ENCODE measurements at places on chromosomes 6 and 20. TPM values are rescaled to one million over a fixed set of nuclear protein-coding genes. Genes with fewer than 3 reads are reported as not detected.
A peak's percentile ranks its signal among the peaks of the same experiment; 100 is the strongest.

Gene ANKRD66
- not detected for total RNA-seq

DNA sequence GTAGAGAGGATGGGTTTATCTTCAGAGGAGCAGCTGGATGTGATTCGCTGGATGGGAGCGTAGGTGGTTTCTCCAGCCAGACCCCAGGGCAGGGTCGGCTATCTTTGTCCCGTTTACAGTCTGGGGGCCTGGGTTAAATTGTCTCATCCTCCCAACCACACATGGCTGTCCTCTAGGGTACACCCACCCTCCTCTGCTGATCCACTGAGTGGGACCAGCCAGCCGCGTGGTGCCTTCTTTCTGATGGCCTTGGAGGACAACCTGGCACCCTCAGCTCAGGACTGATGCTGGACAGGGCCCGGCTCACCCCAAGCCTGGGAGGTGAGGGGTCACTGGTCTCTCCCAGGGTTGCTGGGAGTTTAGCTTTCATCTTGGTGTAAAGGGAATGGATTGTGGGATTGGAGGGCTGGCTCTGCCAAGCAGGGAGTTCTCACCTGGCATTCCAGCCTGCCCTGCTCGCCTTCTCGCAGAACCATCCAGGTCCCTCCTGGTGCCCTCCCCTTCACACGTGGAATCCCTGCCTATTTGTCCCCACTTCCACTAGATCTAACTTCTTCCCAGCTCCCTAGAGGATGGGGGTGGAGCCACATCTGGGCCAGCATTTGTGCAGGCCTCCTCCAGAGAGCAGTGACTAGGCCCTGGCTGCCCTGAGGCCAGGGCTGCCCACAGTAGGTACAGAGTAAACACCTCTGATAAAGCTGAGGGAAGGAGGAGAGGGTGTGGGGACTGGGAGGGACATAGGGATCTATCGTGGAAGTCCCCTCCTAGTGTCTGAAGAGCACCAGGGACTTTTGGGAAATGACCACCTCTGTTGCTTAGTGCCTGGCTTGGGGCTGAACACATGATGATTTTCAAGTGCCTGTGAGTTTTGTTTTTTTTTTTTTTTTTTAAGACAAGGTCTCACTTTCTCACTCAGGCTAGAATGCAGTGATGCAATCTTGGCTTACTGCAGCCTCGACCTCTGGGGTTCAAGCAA is 1.6 kb downstream of the ITPR3 start:
- DNase-seq: no peak

Gene CALHM4
- not detected for total RNA-seq

Gene RHAG
- not detected for total RNA-seq

DNA sequence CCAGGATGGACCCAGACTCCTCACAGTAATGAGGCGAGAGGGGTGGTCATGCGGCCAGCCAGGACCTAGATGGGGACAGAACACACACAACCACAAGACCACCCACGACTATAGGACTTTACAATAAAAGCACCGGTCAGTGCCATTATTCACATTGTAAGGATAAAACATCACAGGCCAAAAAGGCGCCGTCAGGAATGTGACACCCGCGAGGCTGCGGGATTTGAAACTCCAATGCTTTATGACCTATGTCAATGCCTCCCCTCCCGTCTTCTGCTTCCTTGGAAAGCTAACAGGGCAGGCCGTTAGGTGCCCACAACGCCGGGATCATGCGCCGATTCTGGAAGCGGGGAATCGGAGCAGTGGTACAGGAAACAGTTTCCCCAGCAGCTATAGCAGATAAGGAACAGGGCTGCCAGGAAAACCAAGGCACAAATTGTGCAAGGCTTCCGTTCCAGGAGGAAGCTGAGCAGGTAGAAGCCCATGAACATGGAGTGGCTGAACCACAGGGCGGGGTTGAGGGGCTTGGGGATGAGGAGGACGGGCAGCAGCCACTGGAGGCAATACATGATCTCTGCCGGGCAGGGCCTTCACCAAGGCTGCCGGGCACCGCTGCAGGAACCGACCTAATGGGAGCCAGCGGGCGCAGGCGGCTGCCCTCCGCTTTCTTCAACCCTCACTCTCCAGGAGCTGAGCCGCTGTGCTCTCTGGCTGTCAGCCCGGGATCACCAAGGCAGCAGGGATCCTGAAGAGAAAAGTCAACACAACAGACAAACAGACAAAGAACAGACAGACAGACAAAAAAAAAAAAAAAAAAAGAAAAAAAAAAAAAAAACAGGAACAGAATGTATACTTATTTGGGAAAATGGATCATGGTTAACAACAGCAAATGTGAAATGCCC is 2.2 kb upstream of the NNAT start:
- no peak for DNase-seq

DNA sequence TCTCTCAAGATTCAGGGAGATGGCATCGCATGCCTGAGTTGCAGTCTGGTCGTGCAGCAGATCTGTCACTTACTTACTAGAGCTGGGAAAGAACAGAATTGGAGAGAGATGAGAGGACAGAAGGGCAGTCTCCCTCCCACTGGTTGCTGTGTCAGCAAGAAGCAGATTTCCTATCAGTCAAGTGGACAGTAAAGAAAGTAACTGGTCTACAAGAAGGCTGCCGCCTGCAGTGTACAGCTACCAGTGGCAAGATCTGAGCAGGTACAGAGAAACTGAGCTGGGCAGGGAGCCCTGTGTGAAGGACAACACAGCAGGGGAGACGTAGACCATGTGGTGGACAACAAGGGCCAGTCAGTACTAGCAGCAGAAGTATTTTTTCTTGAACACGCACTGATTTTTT is 49.5 kb upstream of the PCSK2 start:
- DNase-seq: no peak

- no peak for DNase-seq
Measured at GRCh38 chr6:57257911-57258541, 35.9 kb upstream of the RAB23 start.

- no peak for DNase-seq
Measured at GRCh38 chr6:25312034-25312620, 33.0 kb downstream of the CARMIL1 start.

DNA sequence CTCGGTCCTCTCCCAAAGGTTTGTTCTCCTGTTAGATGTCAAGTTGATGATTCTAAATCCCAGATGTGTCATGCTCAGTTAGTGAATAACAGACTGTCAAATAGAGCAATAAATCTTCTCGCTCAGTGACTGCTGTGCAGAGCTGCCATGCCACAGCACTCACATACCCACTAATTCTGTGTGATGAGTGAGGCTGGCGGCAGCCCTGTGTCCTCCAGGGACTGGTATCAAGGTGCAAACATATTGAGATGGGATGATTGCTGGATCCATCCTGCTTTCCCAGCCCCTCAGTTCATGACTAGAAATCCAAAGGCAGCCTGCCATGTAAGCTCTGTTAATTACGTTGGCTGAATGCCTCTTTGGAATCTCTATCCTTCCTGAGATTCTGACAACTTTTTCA is 103.9 kb downstream of the OLIG3 start:
- peak; percentile 12 for DNase-seq

- no peak for DNase-seq
Measured at GRCh38 chr6:135897087-135897486, 45.6 kb downstream of the PDE7B start.

DNA sequence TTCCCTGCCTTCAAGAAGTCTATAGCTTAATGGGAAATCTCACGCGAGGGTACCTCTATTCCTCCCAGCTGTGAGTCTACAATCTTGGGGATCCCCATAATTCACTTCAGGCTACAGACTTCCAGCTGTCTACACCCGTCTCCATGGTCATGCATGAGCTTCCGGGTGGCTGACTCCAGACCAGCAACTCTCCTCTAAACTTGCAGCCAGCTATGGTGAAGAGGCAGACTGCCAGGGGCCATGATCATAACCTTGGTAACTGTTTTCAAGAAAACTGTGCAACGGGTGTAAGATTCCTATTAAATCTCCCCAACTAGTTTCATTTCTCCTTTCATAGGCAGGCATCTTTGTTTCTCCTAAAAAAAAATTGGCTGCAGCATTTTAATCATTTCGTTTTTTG is 534.4 kb upstream of the CHD6 start:
- DNase-seq: no peak

Gene PLCG1
- 136 TPM for total RNA-seq

Gene BIRC7
- not detected for total RNA-seq

- no peak for DNase-seq
Measured at GRCh38 chr6:160431791-160432404, 83.7 kb downstream of the SLC22A3 start.

- no peak for DNase-seq
Measured at GRCh38 chr20:34180460-34181120, 60.6 kb upstream of the ASIP start.

Gene PGC
- not detected for total RNA-seq

- no peak for DNase-seq
Measured at GRCh38 chr20:62752181-62752670, 43.6 kb downstream of the NTSR1 start.

DNA sequence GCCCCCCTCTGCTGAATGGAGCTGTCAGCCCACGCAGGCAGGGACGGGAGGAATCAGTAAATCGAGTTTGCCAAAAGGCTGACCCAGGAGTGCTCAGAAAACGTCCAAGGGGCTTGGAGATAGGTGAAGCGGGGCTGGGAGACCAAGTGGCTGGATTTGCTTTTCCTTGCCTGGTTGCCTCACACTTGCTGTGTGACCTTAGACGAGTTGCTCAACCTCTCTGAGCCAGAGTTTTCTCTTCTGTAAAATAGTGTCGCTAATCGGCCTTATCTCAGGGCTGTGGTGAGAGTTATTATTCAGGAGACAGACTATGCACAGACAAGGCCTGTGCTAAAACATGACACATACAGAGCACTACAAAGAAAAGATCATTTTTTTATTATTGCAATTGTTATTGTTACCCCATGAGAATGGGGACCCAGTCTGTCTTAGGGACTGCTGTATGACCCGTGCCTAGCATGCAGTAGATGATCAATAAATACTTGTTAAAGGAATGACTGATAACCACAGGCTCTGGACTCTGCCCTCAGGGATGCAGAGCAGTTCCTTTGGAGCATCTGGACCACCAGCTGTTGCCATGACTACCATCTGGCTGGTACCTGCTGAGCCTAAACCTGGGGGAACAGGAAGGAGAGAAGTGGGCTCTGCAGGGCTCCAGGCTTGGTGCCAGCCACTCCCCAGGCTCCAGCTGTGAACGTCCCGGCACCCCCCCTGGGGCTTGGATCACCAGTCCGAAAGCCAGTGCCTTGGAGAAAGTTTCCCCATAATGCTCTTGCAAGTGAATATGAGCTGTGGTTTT is 901 bp downstream of the KCNK15 start:
- peak; percentile 9 for DNase-seq

DNA sequence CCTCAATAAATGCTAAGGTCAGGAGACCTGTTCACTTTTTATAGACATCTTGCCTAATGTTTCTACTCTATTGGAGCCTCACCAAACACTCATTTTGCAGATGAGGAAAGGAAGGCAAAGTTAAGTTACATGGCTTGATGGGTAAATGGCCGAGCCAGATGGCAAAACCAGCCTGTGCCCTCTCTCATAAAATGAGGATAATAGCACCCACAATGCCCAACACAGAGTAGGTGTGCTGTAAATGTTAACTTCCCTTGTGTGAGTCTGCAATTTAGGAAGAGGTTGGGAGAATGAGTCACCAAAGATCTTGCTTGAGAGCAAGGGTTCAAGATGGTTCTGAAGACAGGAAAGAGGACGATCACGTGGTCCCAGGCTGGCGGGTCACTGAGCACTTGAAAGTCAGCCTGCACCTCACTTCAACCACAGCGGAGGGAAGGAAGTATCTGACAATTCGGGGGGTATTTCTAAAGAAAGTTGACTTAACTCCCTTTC is 3.3 kb downstream of the KCNK5 start:
- DNase-seq: peak; percentile 85

DNA sequence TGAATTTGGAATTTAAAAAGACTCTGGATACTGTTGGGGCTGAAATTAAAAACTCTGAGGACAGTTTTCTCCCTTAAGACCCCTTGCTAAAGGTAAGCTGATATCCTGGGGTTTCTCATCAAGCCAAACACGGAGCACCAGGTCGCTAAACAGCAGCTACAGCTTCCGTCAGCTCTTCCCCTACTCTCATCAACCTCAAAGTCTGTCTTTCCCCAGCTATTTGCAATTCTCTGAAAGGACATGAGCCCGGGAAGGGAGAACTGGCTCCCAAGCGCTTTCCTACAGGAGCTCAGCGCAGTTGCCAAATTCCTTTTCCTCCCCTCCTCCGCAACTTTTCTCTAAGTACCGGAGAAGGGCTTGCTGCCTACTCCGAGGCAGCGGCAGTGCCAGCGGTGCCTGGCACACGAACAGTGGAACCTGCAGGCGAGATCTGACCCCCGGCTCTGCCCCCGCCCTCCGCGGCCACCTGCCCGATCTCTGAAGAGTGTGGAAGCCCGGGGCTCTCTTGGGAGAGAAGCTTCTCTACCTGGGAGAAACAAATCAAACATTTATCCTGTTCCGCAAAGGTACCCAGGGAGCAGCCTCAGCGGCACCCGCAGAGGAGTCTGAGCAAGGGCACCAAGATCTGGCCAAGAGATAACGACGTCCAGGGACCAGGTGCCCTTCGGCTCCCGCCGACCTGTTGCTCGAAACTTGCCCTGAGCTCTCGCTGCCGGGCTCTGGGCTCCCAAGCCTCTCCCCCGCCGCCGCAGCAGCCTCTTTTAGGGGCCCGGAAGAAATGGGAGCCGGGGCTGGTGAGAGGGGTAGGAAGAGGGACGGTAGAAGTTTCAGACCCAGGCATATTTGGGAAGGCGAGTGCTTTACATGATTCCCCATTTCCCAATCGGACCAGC is 2.2 kb downstream of the CBLN4 start:
- no peak for DNase-seq

DNA sequence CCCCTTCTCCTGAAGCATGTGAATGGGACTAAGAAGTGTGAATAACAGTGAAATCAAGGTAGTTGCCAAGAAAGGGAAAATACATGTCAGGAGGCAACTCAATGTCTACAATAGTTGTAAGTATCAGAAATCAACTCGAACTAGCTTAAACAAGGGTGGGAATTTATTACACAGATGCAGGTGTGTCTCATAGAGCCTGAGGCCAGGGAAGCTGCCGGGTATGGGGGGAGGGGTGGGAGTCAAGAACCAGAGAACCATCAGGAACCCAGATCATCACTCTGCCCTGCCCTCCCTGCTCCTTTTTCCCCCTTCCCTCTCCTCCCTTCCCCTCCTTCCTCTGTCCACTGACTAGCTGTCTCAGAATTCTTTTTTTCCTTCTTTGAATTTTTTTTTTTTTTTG is 34.9 kb upstream of the BMP6 start:
- DNase-seq: no peak

Gene ZKSCAN3
- total RNA-seq: 1.3 TPM

Data from activated naive CD4-positive, alpha-beta T cell treated with anti-CD3 and anti-CD28 coated beads for 36 hours (primary cell).